Activated T-helper 1 cell treated with Interleukin-2 at 50 U/mL for 16 hours (primary cell): ENCODE measurements at places on chromosomes 6 and 20.

DNA sequence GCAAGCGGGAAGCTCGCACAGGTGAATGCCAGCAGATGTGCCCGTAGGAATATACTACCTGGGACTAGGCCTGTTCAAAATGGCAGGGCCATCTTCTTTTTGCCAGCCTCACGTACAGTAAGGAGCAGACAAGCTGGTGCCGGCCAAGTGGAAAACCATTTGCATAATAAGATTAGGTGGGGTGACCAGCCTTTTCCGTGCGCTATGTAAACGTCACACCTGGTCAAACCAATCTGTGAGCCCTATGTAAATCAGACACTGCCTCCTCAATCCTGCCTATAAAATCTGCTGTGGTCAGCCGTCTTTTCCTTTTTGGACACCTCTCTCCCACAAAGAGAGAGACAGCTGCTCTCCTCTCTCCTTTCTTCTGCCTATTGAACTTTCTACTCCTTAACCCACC, 60.8 kb upstream of the TMEM30A start:
- DNase-seq, result no peak

GRCh38 chr6:70459235-70459634, 45.9 kb downstream of the FAM135A start:
- no peak for DNase-seq

DNA sequence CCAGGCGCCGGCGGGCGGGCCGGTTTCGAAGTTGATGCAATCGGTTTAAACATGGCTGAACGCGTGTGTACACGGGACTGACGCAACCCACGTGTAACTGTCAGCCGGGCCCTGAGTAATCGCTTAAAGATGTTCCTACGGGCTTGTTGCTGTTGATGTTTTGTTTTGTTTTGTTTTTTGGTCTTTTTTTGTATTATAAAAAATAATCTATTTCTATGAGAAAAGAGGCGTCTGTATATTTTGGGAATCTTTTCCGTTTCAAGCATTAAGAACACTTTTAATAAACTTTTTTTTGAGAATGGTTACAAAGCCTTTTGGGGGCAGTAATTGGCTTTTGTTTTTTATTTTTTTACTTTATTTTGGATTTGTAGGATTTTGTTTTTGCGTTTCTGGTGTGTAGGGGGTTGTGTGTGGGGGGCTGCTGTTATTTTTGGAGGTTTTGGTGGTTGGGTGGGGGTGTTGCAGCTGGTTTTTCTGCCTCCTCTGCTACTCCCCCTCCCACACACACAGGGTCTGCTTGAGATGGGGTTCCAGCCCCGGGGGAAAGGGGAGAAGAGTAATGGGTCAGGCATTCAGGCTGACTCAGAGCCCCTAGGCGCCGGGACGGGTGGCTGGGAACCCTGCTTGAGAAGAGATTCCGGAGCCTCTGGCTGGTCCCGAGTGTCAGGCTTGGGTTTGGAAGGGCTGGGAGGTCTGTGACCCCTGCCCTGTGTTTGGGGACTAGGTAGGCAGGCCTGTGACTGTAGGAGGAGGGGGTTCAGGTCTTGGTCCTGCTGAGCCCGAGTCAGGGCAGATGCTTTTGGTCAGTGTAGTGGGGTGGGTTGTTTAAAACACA, 2.0 kb downstream of the CEBPB start:
- DNase-seq, result peak; percentile 66

- no peak for DNase-seq
These were observed 138.3 kb upstream of the CDYL start for GRCh38 chr6:4637691-4638433.

DNA sequence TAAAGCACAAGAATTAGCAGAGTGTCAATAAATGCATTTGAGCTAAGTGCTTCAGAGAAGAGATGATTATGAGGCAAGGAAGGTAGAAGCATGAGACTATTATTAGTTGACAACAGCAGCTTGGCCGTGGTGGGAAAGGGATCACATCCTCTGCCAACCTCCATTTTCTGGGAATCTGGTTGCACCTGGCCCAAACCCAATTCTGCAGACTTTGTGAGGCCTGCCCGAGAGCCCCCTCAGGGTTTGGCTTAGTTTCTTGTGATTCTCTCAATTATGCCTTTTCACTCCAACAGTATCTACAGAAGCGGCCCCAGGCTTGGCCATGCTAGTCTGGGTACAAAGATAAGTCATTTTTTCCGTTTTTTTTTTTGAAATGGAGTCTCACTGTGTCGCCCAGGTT, 111.0 kb upstream of the B3GAT2 start:
- no peak for DNase-seq
